Astrocyte of the hippocampus (primary cell): ENCODE measurements at places on chromosomes 1 and 21.

DNA sequence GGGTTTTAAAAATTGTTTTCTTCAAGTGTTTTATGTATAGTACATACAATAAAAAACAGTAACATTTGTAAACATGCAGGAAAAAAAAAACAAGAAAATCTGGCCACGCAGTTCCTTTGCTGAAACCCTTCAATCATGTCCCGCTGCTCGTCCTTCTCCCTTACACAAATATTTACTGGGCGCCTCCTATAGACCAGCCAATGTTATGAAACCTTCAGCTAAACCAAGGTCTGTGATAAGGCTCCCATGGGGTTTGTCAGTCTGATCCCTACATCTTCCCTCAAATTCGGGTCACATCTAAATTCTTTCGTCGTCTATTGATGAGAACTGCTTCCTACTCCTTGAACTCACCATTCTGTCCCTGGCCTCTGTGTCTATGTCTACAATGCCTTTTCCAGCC, 583.9 kb downstream of the SMYD3 start:
- no peak for DNase-seq

- no peak for DNase-seq
Measured at GRCh38 chr1:18861082-18861481, 1.6 kb upstream of the TAS1R2 start.

- DNase-seq = no peak
Measured at GRCh38 chr1:236147521-236148469, 5.5 kb downstream of the GPR137B start.

GRCh38 chr1:232952514-232953499, 2.4 kb downstream of the NTPCR start:
- peak; percentile 57 for DNase-seq

DNA sequence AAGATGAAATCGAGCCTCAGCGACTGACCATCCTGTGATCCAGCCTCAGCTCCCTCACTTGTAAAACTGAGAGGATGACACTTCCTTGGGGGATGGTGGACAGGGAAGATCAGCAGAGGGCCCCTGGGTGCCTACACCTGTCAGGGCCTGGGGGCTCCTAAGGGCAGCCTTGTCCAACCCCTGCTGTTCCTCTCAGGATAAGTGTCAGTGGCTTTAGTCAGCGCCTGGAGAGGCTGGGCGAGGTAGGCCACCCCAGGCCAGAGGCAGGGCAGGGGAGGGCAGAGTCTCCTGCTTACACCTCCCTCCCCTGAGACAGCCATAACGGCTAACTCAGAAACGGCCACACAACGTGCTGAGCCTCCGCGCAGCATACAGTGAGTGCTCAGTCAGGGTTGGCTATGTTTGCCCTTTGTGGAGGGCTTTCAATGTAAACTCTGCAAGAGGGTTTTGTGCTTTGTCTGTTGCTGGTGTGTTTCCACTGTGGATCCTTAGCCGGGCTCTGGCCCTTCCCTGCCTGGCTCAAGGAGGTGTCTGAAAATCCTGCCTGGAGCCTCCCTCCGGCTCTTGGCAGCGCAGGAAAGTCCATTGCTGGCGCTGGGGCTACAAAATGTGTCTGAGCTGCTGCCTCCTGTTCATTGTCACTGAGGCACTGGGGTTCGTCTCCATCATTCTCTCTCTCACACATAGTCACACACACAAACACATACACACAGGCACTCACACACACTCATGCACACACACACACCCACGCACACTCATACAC, 588.4 kb downstream of the PTPRU start:
- DNase-seq = no peak

GRCh38 chr1:37474697-37475379, 458 bp downstream of the ZC3H12A start:
- peak; percentile 62 for DNase-seq

- no peak for DNase-seq
Measured at GRCh38 chr1:159066108-159066507, 10.5 kb downstream of the AIM2 start.

GRCh38 chr1:25523542-25523941, 19.9 kb upstream of the LDLRAP1 start:
- DNase-seq = peak; percentile 57

DNA sequence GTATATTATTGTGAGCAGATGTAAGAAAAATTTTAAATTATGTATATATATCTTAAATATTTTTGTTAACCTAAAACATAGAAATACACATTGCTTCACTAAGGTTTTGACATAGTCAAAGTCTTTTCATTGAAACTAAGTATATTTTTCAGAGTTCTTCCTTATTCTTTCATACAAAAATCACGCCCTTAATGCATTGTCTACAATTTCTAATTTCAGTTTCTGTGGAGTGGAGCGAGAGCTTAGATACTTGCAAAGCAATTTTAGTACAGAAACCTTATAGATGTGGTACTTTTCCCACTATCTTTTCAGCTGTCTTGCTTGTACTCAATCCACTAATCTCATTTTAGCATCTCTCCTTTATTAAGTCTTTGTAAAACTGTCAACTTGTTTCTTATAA, 63.2 kb downstream of the CD58 start:
- DNase-seq = no peak

DNA sequence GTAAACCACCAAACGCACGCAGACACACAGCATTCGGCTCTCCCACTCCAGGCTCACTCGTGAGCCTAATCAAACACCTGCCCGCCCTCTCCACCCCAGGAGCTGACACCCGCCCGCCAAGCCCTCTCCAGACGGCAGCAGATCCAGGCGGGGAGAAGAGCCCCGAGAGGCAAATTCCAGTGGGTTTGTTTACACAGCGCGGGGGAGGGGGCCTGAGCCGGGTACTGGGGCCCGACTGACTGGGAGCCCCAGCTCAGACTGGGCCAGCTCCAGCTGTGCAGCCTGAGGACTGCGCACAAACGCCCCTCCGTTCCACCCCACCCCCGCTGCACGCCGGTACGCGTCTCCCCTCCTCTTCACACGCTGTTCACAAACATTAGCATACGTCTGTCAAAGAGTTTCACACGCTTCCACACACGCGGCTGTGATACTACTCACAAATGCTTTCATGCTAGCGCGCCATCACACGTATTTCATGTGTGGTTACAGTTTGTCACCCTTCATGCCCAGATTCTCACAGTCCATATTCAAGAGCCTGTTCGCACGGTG, 1.0 kb upstream of the EFNA1 start:
- DNase-seq = peak; percentile 60

- DNase-seq = no peak
Measured at GRCh38 chr21:33111577-33111976, 41.6 kb downstream of the OLIG1 start.

GRCh38 chr1:158020886-158021620, 27.6 kb downstream of the KIRREL1 start:
- peak; percentile 70 for DNase-seq

- DNase-seq = no peak
Measured at GRCh38 chr1:44047131-44047530, 15.9 kb upstream of the SLC6A9 start.

- no peak for DNase-seq
Measured at GRCh38 chr21:37623183-37623582, 256.6 kb downstream of the DYRK1A start.

DNA sequence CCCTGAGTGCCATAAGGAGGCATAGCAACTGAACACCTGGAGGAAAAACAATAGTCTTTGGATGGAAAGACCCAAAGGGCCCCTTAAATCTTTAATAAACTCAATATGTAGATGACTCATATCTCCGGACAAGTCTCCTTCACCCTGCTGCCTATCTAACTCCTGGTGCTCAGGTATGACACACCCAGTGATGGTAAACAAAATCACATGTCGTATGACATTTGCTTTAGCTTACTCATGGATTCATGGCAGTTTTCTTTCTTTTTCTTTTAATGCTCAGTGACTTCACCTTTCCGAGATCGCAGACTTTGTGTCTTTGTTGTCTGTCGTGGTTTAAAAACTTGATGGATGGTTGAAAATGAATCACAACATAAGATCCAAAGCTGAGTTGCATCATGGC, 208.5 kb upstream of the PROX1 start:
- no peak for DNase-seq

DNA sequence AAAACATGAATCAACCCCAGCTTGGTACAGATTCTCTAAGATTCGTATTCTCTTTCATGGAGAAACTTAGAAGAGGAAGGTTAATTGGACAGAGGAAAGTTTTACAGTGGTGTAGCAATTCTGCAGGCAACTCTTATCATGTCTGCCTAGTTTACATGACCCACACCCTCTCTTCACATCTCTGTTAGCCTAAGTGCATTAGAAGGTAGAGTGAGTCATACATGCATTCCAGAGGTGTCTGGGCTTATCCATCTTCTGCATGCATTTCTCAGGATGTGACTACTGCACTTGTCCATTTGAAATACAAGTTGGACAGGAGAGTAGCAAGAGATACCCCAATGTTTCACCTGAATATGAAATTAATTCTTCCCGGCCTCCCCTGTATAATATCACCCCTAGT, 578.4 kb upstream of the NCAM2 start:
- DNase-seq = no peak

DNA sequence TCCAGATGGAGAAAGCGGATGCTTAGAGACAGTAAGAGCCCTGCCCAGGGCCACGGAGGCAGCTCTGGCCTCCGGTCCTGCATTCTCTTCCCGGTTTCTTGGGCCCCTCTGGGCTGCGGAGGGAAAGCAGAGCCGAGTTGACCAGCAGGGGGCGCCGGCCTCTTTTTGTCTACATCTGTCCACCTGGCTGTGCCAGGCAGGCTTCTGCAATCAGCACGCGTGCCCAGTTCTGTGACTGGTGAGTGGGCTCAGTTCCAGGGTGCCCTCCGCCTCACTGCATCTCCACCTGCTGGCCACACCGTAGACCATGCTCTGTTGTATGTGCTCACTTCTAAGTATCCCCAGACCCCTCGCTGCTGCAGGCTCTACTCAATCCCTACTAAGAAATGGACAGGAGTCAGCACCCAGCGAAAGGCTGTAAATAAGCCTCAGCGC, 6.7 kb upstream of the HUNK start:
- peak; percentile 93 for DNase-seq

DNA sequence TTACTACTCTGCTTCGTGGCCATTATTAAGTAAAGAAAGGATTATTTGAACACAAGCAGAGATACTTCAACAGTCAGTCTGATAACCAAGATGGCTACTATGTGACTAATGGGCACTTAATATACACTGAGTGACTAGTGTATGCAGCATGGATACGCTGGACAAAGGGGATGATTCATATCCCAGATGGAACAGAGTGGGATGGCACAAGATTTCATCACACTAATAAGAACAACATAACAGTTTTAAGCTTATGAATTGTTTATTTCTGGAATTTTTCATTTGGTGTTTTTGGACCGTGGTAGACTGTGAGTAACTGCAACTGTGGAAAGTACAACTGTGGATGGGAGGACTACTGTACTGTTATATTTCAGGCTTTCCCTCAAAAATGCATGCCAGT, 9.4 kb downstream of the ZCCHC17 start:
- peak; percentile 66 for DNase-seq

DNA sequence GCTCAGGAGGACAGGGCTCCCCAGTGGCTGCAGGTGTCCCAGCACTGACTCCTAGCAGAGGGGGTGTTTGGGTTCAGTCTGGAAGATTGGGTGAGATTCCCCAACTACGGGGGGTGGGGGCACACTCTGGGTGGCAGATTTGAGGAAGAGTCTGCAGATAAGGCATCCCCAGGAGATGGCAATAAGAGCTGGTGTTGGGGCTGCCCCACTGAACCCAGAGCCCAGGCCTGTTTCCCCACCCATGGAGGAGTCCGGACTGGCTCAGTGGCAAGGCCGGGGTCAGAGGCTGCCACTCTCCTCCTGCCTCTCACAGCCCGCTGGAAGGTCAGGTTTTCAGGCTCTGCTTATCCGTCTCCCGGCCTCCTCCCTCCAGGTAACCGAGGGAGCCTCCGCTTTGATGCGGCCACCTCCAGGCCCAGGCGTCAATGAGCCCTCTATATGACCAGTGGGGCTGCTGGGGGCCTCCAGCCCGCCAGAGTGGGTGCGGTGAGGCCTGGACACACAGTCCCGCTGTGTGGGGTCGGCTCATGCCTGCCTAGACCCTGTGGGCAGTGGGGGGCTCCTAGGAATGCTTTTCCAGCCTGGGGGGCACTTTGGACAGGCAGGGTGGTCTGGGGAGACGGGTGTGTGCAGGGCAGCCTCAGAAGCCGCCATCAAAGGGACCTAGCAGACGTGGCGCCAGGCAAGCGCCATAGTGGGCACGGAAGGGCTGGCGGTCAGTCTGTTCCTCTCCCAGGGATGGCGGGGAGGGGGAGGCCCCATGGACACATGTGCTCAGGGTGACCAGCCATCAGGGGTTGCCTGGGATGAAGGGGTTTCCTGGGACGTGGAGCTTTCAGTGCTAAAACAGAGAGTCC, 28.9 kb upstream of the RUNX3 start:
- no peak for DNase-seq

GRCh38 chr1:43565600-43566360, 35.1 kb downstream of the PTPRF start:
- DNase-seq = peak; percentile 81

GRCh38 chr1:7616076-7616832, 154.8 kb upstream of the VAMP3 start:
- DNase-seq = peak; percentile 71

DNA sequence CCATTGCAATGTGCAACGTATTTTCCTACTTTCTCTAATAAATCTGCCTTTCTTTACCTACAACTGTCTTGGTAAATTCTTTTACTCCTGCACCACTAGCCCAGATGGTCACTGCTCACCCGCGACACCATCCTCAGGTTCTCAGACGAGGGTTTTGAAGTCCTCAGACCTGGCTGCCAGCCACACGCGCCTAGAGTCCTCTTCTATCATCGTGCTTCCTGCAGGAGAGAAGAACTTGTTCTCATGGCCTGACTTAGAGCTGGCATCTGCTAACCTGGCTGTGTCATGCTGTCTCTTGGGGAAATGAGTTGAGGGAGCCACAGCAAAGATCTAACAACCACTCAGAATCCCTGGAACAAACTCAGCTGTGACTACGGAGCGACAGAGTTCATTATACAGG, 30.3 kb upstream of the PGBD5 start:
- DNase-seq = no peak

GRCh38 chr1:5991381-5992025, 722 bp downstream of the NPHP4 start:
- peak; percentile 53 for DNase-seq

- no peak for DNase-seq
Measured at GRCh38 chr1:220195701-220196100, 76.6 kb downstream of the RAB3GAP2 start.

GRCh38 chr1:36203554-36204346, 20.5 kb upstream of the THRAP3 start:
- peak; percentile 85 for DNase-seq

GRCh38 chr1:215606564-215607168, 39.6 kb downstream of the KCTD3 start:
- no peak for DNase-seq

GRCh38 chr1:11645670-11646265, 8.5 kb downstream of the FBXO2 start:
- DNase-seq = peak; percentile 82

DNA sequence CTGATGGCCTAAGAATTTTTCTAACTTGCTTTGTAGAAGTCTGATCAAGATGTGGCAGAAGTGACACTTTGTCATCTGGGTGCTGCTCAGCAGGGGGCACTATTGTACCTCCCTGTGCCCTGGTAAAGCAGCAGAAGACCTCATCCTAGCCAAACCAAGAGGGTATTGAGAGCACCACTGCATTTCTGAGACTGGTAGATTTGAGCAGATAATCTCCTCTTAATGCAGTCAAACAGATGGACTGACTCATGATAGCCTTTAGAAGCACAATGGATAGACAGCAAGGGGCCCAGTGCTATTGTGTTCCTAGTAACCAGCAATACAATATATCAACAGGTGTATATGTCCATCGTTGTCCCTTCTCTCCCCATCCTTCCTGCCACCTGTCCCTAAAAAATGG, 5.7 kb downstream of the TPM3 start:
- DNase-seq = peak; percentile 40
